ENCODE measurements at places on chromosomes 1 and 21.

DNA sequence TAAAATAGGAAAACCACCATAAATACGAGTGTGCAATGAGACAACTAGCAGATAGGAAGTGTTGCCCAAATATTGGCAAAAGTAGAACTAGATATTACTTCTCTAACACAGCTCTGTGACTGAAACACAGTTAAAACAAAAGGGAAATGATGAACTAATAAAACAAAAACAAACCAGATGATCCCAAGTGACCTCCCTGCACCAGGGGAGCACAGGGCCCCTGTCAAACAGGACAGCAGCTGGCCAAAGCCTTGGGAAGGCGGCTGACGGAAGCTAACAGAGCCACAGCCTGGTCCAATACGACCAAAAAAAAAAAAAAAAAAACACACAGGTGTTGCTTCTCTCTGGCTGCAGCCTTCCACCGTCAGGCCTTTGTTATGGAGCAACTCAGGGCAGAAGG, 17.8 kb downstream of the ZBTB17 start:
- no peak for DNase-seq

GRCh38 chr1:6866825-6867224, 81.6 kb downstream of the CAMTA1 start:
- DNase-seq, result no peak

DNA sequence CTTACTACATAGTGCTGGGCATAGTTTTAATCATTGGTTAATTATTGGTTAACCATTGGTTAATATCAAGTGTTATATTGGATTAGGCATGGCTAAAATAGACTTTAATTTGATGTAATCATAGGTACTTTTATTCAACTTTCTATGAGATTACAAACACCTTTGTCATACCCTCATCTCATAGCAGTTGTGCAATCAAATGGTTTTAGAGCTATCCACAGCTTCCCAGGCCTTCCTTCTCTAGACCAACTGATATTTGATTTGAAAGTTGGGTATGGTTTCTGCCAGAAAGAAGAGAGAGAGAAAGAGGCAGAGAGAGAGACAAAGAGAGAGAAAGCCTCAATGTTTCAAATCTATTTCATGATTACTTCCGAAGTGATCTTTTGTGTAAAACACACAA, 9.6 kb upstream of the RGS1 start:
- no peak for DNase-seq

- DNase-seq, result no peak
Observed at GRCh38 chr1:28902738-28903137, 11.6 kb upstream of the EPB41 start.

- no peak for DNase-seq
Observed at GRCh38 chr1:211518330-211519289, 26.6 kb upstream of the RD3 start.

- no peak for DNase-seq
Observed at GRCh38 chr1:228047183-228047466, 35.4 kb upstream of the ARF1 start.

- DNase-seq, result no peak
Observed at GRCh38 chr1:183926983-183927382, 110.5 kb downstream of the COLGALT2 start.

- DNase-seq, result no peak
Observed at GRCh38 chr1:29732453-29732852, 496.1 kb downstream of the PTPRU start.

GRCh38 chr1:115114308-115114707, 25.0 kb upstream of the TSPAN2 start:
- DNase-seq, result no peak

DNA sequence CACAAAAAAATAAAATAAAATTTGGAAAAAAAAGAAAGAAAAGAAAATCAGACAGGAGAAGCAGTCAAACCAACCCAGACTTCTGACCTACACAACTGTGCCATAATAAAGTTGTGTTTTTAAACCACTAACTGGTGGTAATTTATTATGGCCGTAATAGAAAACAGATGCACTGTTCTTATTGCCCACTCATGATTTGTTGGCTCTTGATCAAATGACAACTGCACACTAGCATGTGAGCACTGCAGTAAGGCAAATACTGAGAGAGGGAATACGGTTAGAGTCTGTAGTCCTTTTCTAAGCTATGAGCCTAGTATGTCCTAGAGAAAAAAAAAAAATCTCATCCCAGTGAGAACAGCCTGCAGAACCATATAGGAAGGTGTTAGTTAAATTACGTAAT, 61.2 kb upstream of the TNR start:
- no peak for DNase-seq

DNA sequence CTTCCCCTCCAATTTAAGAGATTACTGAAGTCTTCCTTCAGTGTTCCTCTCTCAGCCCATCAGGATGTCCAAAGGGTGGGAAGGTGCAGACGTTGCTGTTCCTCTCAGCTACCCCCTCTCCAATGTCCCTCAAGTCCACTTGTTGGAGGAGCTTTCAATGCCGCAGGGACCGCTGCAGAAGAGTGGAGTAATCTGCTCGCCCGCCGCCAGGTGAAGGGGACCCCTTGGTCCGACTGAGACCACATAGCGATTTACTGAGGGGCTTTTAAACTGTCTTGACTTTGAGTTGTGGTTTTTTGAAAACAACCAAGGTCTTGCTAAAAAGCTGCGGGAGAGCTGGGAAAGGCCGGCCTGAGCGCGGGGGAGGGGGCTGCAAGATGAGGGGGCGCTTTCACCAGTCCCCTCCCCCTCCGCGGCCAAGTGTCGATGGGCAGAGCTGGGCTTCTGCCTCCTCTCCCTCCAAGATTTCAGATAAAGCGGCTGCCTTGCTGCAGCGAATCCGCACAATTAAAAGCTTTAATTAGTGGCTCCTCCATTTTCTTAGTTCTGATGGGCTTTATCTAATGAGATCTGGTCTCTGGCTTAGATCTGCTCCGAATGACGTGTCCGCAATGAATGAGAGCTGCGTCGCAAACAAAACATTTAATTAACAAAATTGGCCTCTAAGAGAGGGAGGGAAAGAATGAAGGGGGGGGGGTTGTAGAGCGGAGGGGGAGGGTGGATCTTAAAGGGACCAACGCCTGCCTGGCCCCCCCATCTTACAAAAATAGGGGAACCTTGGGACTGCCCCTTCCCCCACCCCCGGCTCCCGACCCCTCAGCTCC, 5.9 kb downstream of the LMO4 start:
- no peak for DNase-seq

DNA sequence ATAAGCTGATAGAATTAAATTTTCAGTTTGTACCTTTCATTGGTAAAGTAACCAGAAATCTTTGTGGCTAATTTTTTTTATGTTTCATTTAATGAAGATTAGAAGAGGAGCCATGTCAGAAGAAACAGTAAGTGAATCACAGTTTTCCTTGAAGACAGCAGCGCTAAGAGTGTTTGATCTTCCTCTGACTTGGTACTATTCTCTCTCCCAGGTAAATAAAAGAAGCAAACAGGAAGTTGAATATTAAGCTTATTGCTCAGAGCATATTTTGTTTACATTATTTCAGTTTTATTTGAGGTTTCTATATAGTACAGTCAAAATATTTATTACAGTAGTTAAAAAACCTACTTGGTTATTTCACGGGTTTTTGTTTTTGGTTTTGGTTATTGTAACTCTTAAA, 3.7 kb downstream of the MIGA1 start:
- no peak for DNase-seq

- peak; percentile 33 for DNase-seq
Observed at GRCh38 chr1:37234941-37235418, 200.7 kb upstream of the GRIK3 start.

DNA sequence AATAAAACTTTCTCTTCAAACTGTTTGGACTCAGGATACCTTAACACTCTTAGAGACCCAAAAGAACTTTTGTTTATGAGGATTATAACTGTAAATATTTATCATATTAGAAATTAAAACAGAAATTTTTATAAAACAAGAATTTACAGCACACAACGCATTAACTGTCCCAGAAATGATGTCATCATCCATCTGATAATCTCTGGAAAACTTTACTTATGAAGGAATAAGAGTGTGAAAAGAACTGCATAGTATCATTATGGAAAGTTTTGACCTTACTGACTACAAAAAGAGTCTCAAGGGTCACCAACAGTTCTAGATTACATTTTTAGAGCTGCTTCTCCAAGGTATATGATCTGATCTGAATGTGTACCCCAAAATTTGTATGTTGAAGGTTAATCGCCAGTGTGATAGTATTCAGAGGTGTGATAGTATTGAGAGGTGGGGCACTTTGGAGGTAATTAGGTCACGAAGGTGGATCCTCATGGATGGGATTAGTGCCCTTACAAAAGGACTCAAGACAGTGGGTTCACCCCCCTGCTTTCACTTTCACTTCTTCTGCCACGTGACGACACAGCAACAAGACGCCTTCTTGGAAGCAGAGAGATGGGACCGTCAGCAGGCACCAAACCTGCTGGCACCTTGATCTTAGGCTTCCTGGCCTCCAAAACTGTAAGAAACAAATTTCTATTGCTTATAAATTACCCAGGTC, 95.7 kb upstream of the NR5A2 start:
- DNase-seq, result no peak

DNA sequence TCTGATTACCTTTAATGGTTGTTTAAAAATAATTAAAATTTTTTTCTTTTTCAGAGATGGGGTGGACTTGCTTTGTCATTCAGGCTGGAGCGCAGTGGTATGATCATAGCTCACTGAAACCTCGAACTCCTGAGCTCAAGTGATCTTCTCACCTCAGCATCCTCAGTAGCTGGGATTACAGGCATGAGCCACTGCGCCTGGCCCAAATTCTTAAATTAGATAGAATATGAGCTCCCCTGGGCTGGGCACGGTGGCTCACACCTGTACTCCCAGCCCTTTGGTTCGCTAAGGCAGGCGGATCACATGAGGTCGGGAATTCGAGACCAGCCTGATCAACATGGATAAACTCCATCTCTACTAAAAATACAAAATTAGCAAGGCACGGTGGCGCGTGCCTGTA, 17.0 kb downstream of the CERS2 start:
- no peak for DNase-seq

- no peak for DNase-seq
Observed at GRCh38 chr1:240878631-240879030, 266.7 kb upstream of the GREM2 start.
